ENCODE measurements at places on chromosomes 2 and 18.

DNA sequence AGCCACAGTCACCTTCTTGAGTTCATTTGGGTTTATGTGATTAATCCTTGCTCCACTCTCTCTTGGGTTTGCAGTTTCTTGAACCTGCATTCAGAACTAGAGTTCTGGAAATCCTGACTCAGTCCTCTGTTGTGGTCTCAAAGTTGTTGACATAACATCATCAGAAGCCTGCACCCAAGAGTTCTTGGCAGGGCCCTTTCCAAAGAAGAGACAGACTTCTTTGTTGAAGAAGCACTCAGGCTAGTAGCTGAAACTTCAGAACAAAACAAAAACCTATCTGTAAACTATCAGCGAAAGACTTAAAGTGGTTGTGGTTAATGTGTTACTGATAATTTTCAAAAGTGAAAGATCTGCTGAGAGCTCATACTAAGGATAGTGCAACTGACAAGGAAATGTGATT lies 120.8 kb downstream of the FAM168B start:
- DNase-seq: no peak

- DNase-seq: no peak
These were observed 19.0 kb downstream of the LCT start for GRCh38 chr2:135817951-135818350.

GRCh38 chr2:15957881-15958713 lies 17.7 kb downstream of the MYCN start:
- no peak for DNase-seq

DNA sequence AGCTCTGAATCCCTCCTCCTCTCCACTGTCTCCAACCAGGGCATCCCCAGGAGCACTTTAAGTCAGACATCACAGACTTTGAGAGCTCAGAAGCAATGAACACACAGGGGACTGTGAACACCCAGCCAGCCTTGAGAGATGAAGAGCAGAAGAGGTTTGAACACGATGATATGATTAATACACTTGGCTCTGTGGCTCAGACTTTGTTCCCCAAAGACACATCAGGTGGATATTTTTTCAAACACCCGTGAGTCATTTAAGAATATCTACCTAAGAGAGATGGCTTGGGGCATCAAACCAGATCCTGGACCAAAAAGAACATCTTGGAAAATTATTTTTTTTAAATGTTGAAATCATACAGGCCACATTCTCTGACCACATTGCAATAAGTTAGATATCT lies 134.9 kb upstream of the OTOS start:
- DNase-seq: no peak

- DNase-seq: no peak
These were observed 665 bp downstream of the MCM6 start for GRCh38 chr2:135875491-135876065.

- peak; percentile 38 for DNase-seq
These were observed 29.1 kb downstream of the ARMC9 start for GRCh38 chr2:231227310-231228162.

GRCh38 chr2:12990523-12990922 lies 273.8 kb downstream of the TRIB2 start:
- no peak for DNase-seq

DNA sequence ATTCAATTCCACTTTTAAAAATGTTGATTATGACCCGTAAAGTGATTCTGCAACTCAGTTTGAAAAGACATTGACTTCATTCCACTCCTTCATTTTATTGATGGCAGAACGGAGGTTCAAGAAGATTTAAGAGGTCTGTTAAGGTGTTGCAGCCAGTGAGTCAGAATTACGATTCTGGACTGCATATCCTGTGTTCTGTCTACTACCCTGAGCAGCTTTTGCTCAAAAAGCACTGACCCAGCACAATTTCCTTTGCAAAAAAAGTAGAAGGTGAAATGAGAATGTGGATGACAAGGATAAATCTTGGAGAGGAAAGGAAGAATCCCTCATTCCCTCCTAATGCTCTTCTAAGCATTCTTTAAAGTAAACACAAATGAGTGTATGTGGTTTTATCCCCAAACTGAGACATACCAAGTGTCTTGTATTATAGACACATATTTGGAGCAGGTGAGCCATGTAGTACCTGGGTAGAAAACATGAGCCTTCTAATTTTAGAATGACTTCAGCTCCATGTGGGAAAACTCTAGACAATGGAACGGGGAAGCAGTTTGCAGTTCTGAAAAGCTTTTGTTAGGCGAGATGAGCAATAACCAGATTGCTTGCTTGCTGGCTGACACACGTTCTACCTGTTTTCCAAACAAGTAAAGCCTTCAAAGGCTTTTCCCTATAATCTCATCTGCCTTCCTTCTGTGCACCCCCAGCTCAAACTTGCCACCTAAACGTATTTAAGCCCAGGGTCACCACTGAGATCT lies 44.7 kb downstream of the TGFA start:
- DNase-seq: no peak

- no peak for DNase-seq
These were observed 542.3 kb upstream of the VWC2L start for GRCh38 chr2:213868526-213868925.

DNA sequence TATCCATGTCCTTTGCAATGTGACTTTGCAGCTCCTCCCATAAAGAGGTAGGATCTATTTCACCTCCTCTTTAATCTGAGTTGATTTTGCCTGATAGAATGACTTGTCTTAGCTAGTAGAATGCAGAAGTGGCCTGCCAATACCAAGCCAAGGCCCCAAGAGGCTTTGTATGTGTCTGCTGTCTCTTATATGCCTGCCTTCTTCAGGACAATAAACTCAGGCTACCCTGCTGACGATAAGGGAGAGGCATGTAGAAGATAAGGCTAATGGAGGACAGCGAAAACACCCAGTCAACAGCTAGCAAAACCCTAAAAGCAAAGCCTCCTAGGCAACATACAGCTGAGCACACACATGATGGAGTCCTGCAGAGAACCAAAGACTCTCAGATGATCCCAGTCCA lies 1.8 kb upstream of the ZC3H8 start:
- DNase-seq: no peak

GRCh38 chr2:142734770-142735169 lies 142.7 kb upstream of the KYNU start:
- DNase-seq: no peak

DNA sequence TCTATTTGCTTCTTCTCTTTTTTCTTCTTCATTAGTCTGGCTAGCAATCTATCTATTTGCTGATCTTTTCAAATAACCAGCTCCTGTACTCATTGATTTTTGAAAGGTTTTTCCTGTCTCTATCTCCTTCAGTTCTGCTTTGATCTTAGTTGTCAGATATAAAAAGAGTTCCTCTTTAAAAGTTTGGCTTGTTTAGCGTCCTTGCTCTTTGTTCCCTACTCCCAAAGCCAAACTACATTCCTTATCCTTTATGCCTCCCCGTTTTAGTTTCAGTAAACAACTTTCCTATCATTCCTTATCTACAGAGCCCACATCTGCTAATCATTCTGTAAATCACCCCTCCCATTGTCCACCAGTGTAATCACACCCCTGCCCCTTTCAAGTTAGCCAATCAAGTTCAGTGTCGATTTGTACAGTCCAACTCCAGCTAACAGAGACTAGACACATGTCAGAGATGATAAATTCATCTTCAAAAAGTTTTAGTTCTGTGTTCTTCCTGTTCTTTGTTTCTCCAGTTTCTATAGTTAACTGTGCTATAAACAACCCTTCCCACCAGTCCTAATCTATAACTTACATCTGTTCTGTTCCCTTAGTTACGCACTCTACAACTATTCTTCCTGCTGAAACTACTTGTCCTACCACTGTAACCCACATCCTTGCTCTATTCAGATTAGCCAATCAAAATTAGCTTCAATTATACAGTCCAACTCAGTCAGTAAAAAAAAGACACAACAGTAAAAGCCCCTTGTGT lies 44.4 kb downstream of the TFPI start:
- no peak for DNase-seq

Data from SHP77 treated with DMSO at 0.1 percent for 48 hours (cell line).